ENCODE measurements at places on chromosomes 7 and 10. TPM values are rescaled to one million over a fixed set of nuclear protein-coding genes. Genes with fewer than 3 reads are reported as not detected.

- no peak for DNase-seq
Observed at GRCh38 chr10:132865851-132866600, 76.3 kb downstream of the CFAP46 start.

- no peak for DNase-seq
Observed at GRCh38 chr10:95324436-95325268, 33.8 kb upstream of the PDLIM1 start.

DNA sequence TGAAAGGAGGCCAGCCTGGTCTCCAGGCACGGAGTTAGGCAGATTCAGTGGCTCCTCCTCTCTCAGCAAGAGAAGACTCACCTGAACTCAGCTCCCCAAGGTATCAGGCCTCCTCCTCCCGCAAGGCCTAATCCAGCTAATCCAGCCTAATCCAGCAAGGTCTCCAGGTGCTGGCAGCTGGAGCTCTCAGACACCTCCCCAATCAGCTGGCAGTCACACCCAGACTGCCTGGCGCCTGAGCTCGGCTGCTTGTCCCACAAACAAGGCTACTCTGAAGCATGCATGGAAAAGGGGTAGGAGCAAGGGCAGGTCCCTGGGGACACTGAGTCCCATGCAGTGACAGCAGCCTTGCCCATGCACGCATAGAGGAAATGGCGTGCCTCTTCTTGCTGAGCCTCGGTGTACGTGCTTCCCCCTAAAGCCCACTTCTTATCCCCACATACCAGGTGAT, 3.3 kb upstream of the OPN4 start:
- DNase-seq: no peak

The FAM241B gene
- total RNA-seq: 13.0 TPM

The DLG5 gene
- total RNA-seq: 6.4 TPM

The AEBP1 gene
- 12.7 TPM for total RNA-seq

DNA sequence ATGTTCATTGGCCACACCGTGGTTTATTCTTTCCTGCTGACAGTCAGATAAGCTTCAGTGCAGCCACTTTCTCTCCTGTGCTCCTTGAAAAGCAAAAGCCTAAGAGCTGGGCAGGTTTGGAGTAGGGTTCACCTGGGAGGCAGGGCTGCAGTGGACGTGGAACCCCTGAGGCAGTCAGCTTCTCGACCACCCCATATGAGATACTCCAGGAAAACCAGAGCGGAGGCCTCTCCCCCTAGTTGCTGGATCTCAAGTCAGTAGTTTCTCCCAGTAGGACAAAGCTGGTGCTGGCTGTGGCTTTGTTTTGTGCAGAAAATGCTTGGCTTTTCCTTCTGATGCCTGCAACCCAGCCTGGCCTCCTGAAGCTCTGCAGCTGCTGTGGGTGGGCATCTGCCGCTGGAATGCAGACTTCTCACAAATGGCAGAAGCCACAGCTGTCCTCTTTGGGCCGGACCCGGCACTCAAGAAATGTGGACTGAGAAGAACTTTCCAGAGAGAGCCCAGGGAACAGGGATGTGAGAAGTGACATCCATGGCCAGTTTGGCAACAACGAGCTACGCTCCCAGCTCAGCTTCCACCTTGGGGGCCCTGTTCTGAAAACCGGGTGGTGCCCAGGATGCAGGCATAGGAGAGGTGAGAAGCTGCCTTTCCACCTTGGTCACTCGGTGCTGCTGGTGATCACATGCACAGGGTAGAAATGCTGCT, 276.6 kb upstream of the TCERG1L start:
- DNase-seq: no peak

The ENO4 gene
- total RNA-seq: not detected

DNA sequence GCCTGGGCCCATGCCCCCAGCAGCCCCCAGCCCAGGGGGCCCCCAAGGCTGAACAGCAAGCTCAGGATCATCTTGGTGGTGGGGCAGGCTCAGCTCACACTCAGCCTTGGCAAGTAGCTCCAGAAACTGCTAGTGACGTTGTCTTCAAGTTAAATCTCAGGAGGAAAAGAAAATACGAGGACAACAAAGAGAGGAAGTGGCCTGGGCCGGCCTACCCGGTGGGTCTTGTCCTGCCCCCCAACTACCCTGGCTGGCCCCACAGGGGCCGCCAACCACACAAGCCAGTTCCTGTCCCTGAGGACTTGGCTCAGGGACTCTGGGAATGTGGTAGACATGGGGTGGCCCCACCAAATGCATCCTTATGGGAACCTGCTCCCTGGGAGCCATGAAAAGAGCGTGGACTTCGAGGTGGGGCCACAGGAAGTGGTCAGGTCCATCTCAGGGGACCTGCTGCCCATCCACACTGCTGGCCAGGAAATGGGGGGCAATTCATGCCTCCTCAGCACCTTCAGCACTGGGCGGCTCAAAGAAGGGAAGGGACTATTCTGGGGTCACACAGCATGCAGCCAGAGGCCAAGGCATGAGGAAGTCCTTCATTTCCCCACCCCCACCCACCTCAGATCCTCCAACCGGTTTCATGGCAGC, at the start of gene MMRN2:
TSS of gene MMRN2 (minus strand) at position 145 of the 645 bp plus-strand sequence. CDS start at position 71, 74 bp downstream.
- no peak for DNase-seq

- DNase-seq: no peak
Observed at GRCh38 chr7:82562716-82563404, 119.3 kb upstream of the CACNA2D1 start.

- DNase-seq: no peak
Observed at GRCh38 chr7:117871778-117872538, 1.3 kb downstream of the CTTNBP2 start.

The PRLHR gene
- total RNA-seq: not detected

DNA sequence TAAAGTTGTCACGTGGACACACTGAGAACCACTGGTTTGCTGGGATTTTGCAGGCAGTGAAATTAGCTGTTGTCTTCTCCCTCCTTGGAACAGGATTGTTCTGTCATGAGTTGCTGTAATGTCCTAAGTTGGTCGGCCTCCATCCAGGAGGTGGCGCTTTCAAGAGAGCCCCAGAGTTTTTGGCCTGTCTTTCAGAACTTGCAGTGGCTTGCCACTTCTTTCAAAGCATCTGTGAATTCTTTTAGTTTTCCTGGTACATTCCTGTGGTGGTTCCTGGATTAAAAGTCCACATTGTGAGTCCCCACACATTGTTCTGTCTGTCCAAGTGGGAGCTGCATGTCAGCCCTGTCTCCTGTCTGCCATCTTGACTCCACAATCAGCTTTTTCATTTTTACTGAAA, 133.8 kb downstream of the PON1 start:
- no peak for DNase-seq

Measured in naive thymus-derived CD4-positive, alpha-beta T cell (primary cell).